ENCODE measurements at places on chromosomes 11 and 22.

GRCh38 chr11:98531576-98531975 is 489.2 kb upstream of the CNTN5 start:
- no peak for DNase-seq

- DNase-seq, result no peak
These were observed 23.6 kb upstream of the RNASEH2C start for GRCh38 chr11:65744026-65744698.

GRCh38 chr22:47567126-47568090 is 805.0 kb downstream of the TBC1D22A start:
- no peak for DNase-seq

DNA sequence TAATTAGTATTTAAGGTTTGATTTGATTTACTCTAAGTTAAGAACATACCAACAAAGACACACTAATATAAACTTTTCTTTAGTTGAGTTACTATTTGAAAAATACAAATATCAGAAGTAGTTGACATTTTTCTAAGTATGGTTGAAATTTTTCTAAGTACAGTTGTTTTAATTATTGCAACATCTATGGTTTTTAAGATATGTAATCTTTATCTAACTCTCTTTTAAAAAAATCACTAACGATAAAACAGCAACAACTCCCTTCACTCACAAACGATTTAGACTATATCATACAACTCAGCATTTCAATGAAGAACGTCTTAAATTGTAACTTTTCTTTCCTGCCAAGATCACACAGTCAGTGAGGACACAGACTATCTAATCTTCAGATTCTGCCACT is 2.0 kb downstream of the C2CD3 start:
- no peak for DNase-seq

- DNase-seq, result no peak
These were observed 14.8 kb upstream of the TMEM216 start for GRCh38 chr11:61377461-61378160.

- DNase-seq, result no peak
These were observed 21.4 kb downstream of the CHKA start for GRCh38 chr11:68099474-68100405.

GRCh38 chr11:13316528-13316961 is 39.0 kb downstream of the BMAL1 start:
- DNase-seq, result peak; percentile 68

DNA sequence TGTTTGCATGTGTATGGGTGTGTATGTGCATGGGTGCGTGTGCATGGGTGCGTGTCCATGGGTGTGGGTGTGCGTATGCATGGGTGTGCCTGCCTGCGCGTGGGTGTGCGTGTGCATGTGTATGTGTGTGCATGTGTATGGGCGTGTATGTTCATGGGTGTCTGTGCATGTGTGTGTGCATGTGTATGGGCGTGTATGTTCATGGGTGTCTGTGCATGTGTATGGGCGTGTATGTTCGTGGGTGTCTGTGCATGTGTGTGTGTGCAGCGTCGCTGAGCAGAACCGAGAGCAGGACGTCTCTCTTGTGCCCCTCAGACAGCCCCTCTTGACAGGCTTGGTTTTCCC is 13.9 kb downstream of the IL17REL start:
- no peak for DNase-seq

Data from stimulated activated naive B cell treated with anti-CD40 and anti-IgM and Interleukin-4, amounts not matched to agents 10 μg/mL and 1 μg/mL and 100 μg/mL, for 72 hours (primary cell).